Fibroblast of skin of scalp (primary cell): ENCODE measurements at places on chromosomes 3 and 15.

- no peak for DNase-seq
Measured at GRCh38 chr15:82933576-82933975, 18.9 kb downstream of the HOMER2 start.

GRCh38 chr15:52005748-52006701, 13.0 kb upstream of the MAPK6 start:
- DNase-seq: no peak

DNA sequence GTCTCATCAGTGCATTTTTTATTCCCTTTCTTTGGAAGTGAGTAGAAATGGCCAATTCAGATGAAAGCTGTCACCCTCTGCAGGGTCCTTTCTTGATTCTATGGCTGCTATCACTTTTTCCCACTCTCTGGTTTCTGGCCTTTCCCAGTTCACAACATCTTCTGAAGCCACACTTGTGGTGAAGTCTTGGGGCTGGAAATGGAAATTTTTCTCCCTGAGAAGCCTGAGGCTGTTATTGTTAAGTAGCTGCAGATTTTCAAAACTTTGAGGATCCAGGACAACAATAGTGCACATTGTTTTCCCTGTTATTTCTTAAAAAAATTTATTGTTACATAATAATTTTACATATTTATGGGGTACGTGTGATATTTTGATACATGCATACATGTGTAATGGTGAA, 250.3 kb upstream of the RASGRP1 start:
- no peak for DNase-seq

DNA sequence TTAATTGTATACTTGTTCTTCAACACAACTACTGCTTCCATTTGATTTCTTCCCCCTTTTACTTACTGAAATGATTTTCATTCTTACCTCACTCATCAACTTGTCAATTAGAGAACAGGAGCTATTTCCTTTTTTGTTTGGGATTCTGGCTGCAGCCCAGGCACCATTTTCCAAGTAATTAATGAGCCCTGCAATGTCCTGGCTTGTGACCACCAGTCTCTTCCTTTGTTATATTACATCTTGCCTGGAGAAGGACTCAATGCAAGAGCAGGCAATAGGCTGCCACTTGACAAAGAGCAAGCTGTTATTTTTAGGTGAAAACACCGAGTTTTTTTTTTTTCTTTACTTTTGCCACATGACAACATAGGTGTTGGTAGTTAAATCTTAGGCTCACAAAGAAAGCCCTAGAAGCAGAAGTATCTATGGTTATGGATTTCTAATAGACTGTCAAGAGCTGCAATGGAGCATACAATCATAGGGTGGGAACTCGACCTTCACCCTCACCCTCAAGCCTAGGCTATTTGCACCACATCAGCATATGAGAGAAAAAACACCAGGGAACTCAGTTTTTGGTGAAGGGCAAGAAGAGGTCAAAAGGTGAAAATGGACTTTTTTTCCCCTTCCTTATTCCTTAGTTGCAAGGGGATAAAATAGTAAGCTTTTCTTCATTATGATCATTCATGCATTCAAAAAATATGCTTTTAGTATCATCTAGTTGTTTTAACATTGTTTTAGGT, 114.9 kb downstream of the TNIK start:
- no peak for DNase-seq

GRCh38 chr3:14216257-14217048, 37.8 kb downstream of the LSM3 start:
- DNase-seq: peak; percentile 85
